NCI-H524 (cell line): ENCODE measurements at places on chromosomes 5 and 9.

DNA sequence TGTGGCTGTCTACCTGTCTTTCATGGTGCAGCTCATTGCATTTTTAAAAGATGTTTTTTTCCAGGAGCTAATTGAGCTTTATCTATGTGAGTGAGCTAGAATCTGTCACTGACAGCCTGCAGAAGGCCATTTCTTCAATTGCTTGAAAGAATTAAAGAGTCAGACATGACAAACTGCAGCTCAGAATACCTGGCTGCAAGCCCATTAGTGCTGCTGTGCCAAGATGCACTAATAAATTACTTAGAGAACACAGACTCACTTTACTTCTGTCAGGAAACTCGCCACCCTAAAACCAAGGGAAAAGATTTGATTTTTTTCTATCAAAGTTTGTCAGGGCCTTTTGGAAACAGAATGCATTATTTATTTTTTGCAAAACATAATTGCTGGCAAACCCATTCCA lies 368.3 kb downstream of the CAAP1 start:
- no peak for DNase-seq

- no peak for DNase-seq
Measured at GRCh38 chr5:68688547-68688946, 405.3 kb upstream of the SLC30A5 start.

DNA sequence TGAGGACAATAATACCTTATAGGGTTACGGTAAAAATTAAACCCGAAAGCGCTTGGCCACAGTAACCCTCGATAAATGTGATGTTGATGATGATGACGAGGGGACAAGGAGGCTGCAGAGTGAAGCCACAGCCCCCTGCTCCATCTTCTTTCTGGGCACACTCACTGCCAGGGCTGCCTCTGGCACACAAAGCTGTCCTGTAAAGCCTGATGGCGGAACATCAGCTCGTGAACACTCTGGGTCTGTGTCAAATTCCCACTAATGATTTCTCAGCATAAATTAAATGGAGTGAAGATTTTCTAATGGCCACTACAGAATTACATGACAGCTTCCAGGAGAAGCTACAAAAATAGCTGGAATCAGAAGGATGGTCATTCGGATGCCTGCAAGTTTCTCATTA lies 142.2 kb downstream of the TTLL11 start:
- DNase-seq = no peak

DNA sequence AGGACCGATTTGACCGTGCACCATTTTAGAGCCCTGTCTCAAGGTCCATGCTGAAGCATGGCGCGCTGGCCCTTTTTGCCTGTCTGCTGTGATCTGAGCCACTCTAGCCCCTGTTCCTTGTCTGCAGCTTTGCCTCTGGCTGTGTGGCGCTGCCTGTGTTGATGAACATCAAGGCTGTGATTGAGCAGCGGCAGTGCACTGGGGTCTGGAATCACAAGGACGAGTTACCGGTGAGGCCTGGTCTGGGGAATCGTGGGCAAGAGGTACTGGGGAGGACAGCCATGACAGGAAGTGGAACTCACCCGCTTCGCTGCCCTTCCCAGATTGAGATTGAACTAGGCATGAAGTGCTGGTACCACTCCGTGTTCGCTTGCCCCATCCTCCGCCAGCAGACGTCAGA lies 6.3 kb downstream of the NHP2 start:
- no peak for DNase-seq

- no peak for DNase-seq
Measured at GRCh38 chr9:28762167-28762566, 1188.9 kb upstream of the C9orf72 start.

DNA sequence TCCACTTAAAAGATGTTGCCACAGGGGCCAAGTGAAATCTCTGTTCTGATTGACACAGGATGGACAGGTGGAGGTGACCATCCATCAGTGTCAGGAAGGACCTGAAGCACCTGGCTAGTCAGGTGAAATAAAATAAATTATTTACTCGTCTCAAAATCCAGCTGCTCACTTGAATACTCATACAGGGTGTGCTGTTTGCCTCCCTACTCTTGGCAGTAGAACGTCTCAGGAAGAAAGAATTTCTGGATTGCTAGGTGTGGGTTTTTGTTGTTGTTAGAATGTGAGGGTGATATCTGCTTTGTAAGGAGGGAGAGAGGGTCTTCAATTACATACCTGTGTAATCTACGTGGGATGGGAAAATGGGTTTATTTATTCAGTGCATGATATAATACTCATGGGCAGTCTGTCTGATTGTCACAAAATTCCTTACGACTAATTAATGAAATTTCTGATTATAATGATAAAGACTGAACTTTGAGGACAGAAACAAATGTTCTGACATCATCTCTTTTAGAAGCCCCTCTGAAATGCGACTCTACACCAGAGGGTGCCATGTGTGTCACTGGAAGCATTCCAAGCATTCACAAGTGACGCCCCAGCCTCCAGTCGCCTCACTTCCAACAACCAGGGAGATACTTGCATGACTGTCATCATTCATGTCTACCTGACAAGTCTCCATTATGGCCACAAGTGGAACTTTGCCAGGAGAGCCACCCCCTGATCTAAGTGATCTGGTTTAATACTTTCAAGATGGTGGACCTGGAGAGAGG lies 218.4 kb downstream of the GAPVD1 start:
- no peak for DNase-seq

- DNase-seq = no peak
Measured at GRCh38 chr9:78288214-78288892, 8.6 kb upstream of the PSAT1 start.

GRCh38 chr5:153866176-153866575 lies 172.5 kb downstream of the FAM114A2 start:
- no peak for DNase-seq

- no peak for DNase-seq
Measured at GRCh38 chr9:123318202-123318601, 37.8 kb upstream of the CRB2 start.

DNA sequence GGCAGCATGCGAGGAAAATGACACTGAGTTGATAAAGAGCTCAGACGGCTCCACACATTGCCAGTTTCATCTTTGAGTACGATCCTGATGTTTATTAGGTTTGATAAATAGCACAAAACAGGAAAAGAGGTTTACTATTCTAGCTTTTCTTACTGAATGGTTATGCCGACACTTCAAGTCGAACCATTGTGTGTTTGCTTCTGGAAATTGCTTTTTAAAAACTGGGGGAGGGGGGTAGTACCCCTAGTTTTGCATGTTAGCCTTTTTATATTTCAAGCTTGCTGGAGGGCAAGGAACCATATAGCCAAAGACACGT lies 5.2 kb downstream of the PTCH1 start:
- DNase-seq = no peak

DNA sequence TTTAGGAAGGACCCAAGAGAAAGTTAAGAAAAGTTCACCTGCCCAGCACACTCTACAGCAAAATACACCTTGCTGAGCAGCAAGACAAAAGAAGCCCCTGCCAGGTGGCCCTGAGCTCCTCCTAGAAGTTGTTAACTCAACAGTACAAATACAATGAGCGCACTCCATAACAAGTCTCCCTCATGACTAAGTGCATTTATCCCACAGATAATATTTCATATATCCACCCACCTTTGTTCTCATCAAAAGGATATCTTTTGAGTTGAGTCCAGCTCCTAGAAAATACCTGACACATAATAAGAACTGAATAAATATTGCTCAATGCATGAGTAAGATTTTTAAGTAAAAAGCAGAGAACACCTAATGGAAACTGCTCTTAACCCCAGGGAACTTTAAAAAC lies 73.3 kb downstream of the ABCA1 start:
- DNase-seq = no peak

GRCh38 chr5:141484641-141485311 lies at the start of gene PCDHGC4:
TSS of gene PCDHGC4 (plus strand) at chr5:141485030. CDS start at chr5:141485174, 144 bp downstream.
- peak; percentile 49 for DNase-seq

DNA sequence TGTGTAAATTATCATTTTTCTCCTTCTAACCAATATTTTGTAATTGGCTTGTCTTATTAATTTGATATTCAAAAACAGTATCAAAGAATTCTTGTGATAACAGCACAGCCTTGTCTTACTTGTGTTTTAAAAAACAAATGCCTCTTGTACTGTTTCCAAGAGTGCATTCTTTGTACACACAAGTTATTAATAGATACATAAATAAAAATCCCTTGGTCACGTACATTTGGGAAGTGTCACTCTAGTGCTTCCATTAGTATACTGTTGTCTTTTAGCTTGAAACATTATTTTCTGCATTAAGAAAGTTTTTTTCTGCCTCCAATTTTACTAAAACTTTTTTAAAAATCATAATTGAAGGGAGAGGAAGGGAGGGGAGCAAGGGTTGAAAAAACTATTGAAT lies 133.2 kb downstream of the PIP5K1B start:
- no peak for DNase-seq

DNA sequence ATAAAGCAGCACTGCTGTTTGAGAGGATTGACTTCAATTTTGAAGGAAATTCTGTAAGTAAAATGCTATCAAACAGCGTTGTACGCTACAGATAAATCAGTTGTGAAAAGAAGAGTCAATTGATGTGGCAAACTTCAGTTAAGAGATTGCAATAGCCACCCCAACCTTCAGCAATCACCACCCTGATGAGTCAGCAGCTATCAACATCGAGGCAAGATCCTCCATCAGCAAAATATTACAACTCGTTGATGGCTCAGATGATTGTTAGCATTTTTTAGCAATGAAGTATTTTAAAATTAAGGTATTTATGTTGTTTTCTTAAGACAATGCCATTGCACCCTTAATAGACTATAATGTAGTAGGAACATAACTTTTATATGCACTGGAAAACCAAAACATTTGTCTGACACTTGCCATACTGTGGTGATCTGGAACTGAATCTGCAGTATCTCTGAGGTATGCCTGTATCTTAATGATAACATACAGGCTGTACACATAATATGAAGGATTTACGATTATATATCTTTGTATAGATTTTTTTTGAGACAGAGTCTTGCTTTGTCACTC lies 47.5 kb downstream of the VPS13A start:
- no peak for DNase-seq

DNA sequence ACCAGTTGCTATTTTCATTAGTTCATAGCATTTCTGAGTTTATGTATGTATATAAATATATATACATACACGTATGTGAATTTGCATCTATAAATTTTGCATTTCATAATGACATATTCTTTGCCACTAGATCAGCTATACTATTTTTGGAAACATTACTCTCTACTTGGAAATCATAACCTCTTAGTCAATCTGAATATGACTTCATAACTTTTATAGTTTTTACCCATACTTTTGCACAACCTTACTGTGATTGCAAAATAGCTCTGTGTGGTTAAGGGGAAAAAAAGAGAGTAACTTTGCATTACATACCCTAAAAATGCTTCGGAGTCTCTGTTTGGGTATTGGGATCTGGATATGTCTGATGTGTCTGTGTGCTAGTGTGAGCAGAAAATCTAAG lies 44.9 kb upstream of the ADAMTSL1 start:
- DNase-seq = no peak

GRCh38 chr5:173793648-173794548 lies 94.3 kb upstream of the CPEB4 start:
- DNase-seq = no peak

DNA sequence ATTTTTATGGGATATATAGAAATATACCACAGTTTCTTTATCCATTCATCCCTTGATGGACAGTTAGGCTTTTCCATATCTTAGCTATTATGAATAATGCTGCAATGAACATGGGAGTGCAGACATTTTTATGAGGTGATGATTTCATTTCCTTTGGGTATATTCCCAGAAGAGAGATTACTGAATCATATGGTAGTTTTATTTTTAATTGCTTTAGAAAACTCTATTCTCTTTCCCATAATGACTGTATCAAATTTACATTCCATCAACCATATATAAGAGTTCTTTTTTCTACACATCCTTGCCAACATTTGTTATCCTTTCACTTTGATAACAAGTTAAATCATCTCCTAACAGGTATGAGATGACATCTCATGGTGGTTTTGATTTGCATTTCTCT lies 821.6 kb downstream of the TLE1 start:
- no peak for DNase-seq

GRCh38 chr5:157574456-157575380 lies 857 bp downstream of the ADAM19 start:
- peak; percentile 29 for DNase-seq

GRCh38 chr9:110025551-110026170 lies 182.3 kb downstream of the C9orf152 start:
- no peak for DNase-seq

DNA sequence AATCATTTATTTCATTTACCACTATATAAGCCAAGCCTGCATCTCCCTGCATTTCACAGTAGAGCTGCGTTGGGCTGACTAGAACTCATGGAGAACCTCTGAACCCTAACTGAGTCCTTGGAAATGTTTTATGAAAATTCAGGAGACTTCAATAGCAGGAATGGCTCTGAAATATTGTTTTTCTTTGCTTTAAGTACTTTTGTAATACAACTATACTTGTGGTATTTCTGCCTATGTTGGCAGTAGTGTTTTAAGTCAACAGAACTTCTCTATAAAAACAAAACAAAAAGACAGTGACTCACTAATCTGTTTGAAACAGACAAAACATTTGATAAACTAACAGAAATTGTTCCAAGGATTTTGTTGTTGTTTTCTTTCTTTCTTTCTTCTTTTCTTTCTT lies 489.2 kb upstream of the MEF2C start:
- DNase-seq = no peak

DNA sequence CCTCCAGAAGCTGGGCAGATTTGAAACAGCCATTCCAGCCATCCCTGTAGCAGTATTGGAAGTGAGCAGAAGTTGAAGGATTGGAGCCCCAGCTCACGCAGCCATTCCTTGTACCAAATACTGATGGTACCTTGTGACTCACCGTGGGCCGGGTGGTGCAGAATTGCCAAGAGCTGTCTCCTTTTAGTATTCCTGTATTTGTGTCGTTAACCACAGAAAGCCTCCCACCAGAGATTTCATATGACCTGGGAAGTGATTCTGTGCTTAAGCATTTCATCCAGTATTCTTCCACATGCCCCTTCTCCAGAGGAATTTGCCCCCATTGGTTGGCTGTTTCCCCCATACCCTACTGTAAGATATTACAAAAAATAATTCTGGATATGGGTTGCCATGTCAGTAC lies 17.7 kb upstream of the TLX3 start:
- DNase-seq = no peak

DNA sequence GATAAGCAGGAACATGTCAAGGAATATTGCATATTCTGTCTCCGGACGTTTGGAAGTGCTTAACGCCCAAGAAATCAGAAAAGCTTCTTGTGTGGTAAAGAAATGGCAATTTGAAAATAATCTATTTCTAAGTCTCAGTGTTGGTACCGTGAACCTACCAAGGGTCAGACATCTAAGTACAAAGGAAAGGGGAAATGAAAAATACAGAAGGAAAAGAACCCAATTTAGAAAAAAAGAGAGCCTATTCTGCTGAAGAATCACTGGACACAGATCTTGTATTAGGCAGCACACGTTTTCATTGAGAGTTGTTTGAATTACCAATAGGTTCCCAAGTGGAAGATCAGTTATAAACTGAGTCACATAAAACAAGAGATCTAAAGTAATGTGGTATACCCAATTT lies 46.9 kb upstream of the CEP78 start:
- DNase-seq = no peak

- no peak for DNase-seq
Measured at GRCh38 chr5:74187757-74188156, 452.8 kb downstream of the ENC1 start.

DNA sequence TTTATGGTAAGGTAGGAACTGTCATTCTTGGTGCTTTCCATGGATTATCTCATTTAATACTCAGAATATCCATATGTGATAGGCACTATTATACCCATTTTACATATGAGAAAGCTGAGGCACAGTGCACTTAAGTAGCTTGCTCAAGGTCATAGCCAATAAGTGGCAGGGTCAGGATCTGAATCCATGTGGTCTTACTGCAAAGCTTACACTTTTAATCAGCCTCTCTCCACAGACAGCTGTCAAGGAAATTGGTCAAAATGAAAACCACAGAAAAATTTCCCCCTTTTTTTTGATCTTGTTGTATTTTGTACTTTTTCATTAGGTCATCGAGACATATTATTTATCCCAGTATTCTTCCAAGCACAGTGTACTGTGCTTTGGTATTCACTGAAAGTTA lies 78.5 kb downstream of the ERCC6L2 start:
- DNase-seq = no peak
